ENCODE measurements at places on chromosomes 5 and 9. TPM values are rescaled to one million over a fixed set of nuclear protein-coding genes. Genes with fewer than 3 reads are reported as not detected.

SPINK5 gene
- total RNA-seq = not detected

DNA sequence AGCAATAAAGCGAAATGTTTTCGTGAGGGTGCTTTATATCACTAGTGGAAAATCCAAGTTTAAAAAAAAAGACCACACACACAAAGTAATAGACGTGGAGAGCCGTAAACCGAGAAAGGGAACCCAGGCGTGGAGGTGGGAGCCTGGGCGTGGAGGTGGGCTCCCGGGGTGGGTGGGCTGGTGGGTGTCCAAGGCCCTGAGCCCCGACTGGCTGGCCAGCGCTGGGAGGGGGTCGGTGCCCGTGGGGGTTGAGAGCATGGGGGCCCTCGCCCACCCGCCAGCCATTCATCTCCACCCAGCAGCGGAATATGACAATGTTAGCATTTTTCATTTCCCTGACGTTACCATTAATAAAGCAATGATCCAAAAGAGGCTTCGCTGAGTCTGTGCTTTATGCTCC lies 135.0 kb downstream of the MVB12B start:
- no peak for DNase-seq

- DNase-seq = no peak
Observed at GRCh38 chr5:82849885-82850284, 227.3 kb downstream of the TMEM167A start.

DNA sequence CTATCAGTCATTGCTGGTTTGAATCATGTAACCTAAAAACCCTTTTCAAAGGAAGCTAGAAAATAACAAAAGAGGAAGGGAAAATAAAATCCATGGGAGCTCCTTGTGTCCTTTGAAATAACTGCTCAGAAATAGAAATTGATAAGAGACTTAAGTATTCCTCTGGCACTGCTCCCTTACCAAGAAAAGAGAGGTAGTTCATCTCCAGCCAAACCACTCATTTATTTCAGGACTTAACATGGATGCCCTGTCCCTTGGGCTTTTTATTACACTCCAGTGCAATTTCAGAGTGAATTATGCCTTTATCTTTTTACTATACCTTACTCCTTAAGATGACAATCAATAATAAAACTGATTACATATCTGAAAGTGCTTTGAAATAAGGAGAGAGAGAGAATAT lies 61.0 kb downstream of the MUSK start:
- DNase-seq = peak; percentile 55

DNA sequence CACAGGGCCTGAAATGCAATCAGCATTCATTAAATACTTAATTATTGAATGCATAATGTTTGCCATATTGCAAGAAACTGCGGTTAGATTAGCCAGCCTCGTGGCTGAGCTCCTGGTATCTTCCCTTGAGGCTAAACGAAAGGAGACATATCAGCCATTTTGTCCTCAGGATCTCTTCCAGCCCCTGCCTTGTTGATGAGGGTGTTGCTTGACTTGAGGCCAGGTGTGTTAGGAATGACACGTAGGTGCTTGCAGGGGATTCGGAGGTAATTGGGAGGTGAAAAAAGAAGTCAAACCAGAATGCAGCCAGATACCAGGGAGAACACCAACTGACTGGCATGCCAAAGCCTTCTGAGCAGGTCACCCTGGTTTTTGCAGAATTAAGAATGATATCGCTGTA lies 12.5 kb downstream of the SH3RF2 start:
- no peak for DNase-seq
